ENCODE measurements at places on chromosomes 13 and 19.

DNA sequence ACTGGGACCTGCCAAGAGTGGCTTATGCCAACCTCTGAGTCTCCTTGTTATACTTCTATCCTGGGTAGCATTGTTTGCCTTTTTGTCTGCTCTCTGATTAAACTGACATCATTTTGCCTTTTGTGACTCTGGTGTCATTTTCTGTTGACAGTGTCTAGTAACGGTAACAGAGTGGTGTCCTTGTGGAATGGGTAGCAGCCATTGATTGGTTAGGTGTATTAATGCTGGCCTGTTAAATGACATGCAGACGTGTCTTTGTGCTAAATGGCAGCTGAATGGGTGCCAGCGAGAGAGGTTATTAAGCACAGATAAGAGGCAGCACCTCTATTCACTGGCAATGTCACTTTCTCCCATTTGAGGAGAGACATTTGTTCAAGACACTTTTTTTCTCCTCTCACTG is 1289.4 kb downstream of the PCDH9 start:
- no peak for DNase-seq

- no peak for DNase-seq
Observed at GRCh38 chr19:45349430-45349941, 8.9 kb downstream of the KLC3 start.

DNA sequence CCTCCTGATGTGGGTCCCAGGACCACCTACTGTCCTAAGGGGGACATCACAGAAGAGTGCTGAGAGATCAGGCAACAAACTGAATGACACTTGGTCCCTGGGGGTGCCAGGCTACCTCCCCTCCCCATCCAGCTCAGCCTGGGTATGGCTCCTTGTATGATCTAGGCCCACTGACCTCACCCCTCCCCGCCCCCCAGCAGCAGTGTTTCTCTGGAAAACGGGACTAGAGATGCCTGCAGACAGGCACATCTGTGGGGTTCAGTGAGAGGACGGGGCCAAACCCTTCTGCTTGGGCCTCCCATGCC is 9.3 kb downstream of the ACP4 start:
- DNase-seq: no peak

DNA sequence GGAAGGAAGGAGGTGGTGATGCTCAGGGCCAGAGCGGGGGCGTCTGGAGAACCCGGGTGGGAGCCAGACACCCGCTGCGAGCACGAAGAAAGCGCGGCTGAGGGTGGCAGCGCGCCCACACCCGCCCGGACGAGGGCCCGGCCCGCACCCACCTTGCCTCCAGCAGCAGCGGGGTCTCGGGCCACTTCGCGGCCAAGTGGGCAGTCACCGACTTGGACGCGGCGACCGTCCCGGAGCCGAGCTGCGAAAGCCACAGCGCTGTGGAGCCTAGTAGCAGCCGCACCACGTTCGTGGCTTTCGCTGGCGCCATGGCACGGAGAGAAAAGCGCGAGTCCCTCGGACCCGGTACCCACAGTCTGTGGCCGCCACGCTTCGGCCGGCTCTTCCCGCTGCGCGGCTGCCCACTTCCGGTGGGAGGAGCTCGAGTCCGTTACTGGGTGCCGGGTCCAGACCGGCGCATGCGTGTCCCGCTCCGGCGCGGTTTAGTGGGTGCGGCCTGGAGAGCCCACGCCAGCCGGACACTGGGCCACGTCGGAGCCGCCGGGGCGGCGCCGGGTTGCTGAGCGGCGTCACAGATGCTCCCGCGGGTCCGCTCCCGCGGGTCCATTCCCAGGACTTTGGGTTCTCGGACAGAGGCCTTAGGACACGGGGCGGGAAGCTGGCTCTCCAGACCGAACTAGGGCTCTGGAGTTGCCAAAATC is at the start of gene UGGT2:
TSS of gene UGGT2 (minus strand) at position 399 of the 701 bp plus-strand sequence. CDS start at position 310, 89 bp downstream.
- peak; percentile 2 for DNase-seq

DNA sequence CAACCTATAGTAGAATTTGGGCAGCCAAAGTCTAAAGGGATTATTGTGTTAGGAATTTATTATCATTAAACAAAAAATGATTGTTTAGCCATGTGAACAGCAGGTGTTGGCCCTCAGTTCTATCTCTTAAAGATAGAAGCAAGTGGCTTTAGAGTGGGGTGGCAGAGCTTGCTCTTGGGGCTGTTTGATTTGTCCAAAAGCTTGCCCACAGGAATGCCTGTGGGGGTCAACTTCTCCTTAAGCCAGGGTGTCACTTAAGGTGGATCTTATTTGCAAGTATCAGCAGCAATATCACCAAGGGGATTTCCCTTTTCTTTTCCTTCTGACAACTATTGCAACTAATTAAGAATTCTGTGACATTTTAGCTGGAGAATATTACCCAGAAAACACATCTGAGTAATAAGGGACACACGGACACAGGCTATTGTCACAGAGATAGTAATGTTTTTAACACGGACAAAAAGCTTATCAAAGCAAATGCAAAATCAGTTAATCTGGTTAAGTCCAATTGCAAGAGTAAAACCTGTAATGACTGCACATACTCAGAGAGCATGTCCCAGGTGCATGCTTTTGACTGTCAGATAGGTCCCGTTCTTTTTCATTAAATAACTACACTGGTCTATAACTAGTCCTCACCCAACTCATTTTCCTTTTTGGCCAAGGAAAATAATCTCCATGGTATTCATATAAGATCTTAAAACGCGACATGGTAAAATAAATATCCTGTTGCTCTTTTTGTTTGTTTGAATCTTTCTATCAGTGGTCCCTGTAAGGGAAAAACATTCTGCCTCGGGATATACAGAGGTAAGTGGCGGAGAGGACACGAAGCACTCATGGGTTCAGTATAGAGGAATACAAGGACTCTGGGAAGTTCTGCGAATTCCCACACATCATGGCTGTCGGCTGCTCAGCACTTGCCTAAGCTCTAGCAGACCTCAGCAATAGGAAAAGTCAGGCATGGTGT is 172.1 kb upstream of the RFC3 start:
- no peak for DNase-seq
